ENCODE measurements at places on chromosomes 12 and 14.

GRCh38 chr12:30687265-30687986, 8.2 kb downstream of the IPO8 start:
- DNase-seq: no peak

DNA sequence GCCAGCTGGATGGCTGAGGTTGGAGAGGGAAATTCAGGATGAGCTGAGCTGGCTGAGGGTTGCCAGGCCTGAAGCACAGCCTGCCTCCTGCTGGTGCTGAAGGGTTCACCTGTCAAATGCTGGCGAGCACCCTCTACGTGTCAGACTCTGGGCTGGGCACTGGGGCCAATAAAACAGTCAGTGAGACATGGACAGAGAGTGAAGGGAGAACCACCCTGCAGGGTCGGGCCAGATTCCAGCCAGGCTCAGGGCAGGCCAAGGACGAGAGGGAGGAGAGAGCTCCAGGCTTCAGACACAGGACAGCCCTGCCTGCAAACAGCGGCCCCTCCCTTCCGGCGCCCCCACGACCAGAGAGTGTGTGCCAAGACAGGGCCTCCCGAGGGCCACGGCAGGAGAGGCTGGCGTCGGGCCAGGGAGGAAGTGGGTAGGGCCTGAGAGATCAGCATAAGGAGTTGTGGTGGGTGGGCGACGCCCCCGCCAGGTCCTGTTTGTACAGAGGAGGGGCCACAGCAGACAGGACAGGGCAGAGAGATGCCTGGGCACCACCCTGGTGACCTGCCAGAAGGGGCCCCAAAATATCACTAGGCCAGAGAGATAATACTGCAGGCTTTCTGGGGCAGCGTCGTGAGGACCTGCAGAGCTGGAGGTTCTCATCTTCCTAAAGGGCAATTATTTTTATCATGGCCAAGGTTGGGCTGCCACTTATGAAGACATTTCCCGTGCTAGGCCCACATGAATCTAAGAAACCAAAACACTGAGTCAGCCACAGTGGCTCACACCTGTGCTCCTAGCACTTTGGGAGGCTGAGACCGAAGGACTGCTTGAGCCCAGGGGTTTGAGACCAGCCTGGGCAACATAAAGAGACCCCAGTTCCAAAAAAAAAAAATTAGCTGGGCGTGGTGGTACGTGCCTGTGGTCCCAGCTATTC, 73.1 kb upstream of the GPR68 start:
- peak; percentile 28 for DNase-seq

DNA sequence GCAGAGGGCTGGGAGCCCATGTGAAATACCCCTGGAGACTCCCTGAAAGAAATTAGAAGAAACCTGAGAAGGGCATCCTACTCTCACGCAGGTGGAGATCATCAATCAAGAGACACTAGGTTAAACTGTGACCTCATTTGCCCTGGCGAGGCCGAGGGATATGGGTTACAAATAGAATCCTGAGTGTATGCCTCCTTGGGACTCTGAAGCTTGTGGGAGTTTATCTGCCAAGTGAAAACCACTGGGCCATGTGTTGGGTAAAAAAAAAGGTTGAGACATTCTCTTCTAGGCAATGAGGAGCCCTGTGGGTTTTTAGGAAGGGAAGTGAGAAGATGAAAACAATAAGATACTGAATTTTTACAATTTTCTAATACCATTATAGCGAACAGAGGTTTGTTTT, 160.7 kb upstream of the ARID2 start:
- no peak for DNase-seq

- no peak for DNase-seq
Measured at GRCh38 chr14:35576856-35577255, 42.9 kb downstream of the INSM2 start.

GRCh38 chr12:5260086-5260485, 171.8 kb upstream of the NTF3 start:
- DNase-seq: no peak

- peak; percentile 14 for DNase-seq
Measured at GRCh38 chr12:89951050-89951693, 242.5 kb upstream of the ATP2B1 start.

DNA sequence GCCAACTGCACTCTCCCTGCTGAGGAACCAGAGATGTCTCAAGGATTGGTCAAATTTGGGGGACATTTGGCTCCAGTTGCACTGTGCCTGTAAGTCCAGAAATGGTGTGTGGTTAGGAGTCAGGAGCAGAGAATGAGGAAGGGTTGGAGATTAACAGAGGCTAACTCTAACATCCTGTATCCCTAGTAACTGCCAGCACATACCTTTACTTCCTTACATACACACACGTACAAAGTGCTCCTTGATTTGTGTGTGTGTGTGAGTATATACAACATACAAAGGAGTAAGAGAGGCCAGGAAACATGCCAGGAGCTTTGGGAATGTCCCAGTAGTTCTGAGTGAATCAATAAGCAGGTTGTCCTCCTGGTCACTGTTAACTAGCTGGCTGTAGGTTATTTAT, 39.8 kb upstream of the NRXN3 start:
- no peak for DNase-seq

DNA sequence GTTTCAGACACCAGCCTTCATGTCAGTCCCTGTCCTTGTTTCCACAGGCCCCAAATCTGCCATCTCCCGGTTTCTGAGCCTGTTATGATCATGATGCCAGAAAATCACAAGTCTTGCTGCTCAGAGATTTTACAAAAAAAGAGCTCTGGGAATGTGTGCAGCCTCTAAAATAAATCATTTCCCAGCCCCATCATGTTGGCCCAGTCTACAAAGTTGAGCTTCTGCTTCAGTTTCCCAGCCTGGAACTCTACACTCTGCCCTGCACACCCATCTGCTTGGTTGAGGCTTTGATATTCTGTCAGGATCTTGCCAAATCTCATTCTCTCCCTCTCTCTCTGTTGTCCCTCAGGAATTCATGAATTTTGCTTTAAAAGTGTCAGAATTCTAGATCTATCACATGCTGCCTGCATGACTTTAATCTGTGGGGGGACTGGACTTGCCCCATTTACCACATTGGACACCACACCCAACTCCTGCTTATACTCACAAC, 45.5 kb downstream of the NELL2 start:
- DNase-seq: no peak

GRCh38 chr12:10366875-10367274, 23.0 kb downstream of the KLRK1 start:
- no peak for DNase-seq

DNA sequence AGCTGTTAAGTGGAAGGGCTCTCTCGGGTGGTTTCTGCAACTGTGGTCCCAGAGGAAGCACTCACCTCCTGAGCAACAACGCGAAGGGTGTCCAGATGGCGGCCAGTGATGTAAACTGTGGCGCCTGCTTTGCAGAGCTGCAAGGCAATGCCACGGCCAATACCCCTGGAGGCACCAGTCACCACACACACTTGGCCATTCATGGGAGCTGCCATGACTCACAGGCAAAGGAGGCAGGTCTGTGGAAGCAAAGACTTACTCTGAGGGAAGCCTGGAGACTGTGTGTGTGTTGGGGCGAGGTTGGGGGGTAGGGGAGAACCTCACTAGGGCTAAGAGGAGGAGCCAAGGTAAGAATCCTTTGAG, 707 bp downstream of the DHRS1 start:
- no peak for DNase-seq

- no peak for DNase-seq
Measured at GRCh38 chr14:100588671-100589070, 1.5 kb upstream of the BEGAIN start.

- DNase-seq: no peak
Measured at GRCh38 chr12:81974762-81975161, 215.6 kb upstream of the PPFIA2 start.

- no peak for DNase-seq
Measured at GRCh38 chr12:47768323-47768811, 4.7 kb upstream of the SLC48A1 start.

- no peak for DNase-seq
Measured at GRCh38 chr12:57276935-57277563, 26.1 kb upstream of the STAC3 start.

- DNase-seq: no peak
Measured at GRCh38 chr14:89853936-89854693, 100.4 kb downstream of the EFCAB11 start.

GRCh38 chr12:9820281-9820930, 6.9 kb upstream of the KLRF1 start:
- DNase-seq: no peak

DNA sequence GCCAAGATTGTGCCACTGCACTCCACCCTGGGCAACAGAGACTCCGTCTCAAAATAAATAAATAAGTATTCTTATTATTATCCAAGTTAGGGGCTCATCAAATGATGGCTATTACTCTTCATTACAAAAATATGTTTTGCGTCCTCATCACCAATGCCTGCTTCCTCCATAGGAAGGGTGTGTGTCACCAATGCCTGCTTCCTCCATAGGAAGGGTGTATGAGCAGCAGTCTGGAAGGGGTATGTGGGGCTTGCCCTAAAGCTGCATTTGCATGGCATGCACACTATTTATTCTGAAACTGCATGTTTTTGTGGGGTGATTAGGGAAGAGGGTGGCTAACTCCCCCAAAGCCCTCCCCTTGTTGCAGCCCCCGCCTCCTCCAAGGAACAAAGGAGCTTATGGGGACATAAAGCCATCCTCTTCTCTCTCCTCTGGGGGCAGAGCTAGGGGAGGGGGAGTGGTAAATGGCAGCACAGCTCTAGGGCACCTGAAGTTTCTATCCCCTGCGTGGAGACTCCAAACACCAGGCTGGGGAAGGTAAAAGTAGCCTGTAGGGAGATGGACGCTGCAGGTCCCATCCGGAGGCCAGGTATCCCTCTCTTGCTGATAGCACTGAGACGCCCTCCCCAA, 1.3 kb downstream of the CAMKK2 start:
- no peak for DNase-seq

Measured in germinal center (tissue), 1 donor.